ENCODE measurements at places on chromosomes 11 and 22.

GRCh38 chr11:64659417-64660144, 63.4 kb downstream of the NRXN2 start:
- no peak for DNase-seq

DNA sequence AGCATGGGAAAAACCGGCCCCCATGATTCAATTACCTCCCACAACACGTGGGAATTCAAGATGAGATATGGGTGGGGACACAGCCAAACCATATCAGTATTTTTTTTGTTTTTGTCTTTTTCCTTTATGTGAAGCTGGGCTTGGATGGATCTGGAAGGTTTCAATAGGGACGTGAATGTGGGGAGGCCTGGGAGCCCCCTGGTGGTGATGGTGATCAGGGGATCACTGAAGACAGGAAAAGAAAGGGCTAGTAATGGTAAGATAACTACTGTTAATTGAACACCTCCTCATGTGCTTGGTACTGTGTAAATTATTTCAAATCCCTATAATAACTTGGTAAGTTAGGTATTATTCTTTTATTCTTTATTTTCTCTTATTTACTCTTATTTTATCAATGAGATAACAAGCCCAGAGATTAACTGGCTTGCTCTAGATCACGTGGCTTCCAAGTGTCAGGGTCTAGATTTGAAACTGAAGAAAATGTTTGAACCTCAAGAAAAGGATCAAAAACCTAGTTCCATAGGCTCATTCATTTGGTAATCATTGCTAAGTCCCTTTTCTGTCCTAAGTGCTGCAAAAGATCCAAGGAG, 364.2 kb downstream of the TENM4 start:
- DNase-seq = peak; percentile 1

- DNase-seq = no peak
These were observed 1.7 kb downstream of the PICALM start for GRCh38 chr11:86067009-86067850.

- no peak for DNase-seq
These were observed 10.8 kb upstream of the MSANTD4 start for GRCh38 chr11:106032861-106033260.

DNA sequence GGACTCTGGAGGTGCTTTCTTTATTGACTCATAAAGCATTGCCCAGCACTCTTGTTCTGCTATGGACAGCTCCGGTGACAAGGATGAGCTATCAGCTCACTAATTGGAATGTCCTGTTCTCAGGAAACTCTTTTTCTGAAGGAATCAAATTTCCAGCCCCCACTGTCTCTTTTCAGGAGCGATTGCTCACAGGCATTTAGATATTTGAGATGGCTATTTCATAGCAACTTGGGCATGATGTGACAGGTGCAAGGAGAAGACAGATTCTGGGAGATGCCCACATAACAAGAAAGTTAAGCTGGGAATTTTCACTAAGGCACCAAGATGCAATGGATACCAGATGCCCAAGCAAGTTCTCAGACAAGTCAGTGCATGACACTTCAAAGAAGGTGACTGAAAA, 123.4 kb upstream of the CSNK2A3 start:
- no peak for DNase-seq

DNA sequence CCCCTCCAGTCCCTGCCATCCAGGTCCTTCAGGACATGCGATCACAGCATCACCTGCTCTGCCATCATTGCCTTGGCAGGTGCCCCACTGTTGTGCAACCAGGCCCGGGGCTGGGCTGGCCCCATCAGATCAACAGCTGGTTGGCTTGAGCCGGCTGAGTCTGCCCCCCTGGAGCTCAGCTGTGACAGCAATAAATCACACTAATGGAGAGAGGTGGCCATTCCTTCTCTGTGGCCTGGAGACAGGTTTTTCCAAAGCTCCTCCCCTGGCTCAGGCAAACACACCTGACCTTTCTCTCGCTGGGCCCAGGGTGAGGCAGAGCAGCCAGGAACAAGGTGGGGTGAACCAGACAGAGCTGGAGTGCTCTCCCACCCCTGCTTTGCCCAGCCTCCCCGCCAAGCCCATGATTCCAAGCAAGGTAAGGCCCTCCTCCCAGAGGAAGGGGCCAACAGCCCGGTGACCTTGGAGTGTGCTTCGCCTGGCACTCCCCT, 8.9 kb upstream of the FXYD2 start:
- DNase-seq = no peak
